Midbrain (tissue), 1 donor: ENCODE measurements at places on chromosomes 16 and 17.

- no peak for DNase-seq
These were observed 122.6 kb upstream of the FOXF1 start for GRCh38 chr16:86387468-86388440.

DNA sequence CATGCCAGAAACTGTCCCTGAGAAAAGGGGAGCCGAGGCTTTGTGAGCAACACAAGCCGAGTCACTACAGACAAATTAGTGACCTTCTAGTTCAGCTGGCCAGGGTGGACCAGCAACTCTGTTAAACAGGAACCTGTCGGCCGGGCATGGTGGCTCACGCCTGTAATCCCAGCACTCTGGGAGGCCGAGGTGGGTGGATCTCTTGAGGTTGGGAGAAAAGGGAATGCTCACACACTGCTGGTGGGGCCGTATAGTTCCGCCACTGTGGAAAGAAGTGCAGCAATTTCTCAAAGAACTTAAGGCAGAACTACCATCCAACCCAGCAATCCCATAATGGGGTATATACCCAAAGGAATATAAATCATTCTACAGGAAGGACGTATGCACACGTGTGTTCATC lies 67.8 kb downstream of the C16orf95 start:
- DNase-seq: no peak

DNA sequence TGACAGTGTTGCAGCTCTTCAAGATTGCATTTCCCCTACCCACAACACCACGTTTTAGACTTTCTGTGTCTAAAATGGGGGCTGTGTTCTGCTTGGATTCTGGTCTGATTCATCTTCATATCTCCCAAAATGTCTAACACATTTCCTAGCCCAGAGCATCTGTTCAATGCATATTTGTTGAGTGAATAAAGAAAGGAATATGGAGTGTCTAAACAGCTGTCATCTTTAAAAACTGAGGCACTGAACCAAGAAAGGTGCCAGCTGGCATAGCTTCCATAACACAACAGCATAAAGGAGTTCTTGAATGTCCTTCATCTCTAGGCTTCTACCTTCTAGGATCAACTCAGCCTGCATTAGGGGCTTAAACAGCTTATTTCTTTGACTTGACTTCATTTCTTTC lies 67.4 kb downstream of the CDH11 start:
- DNase-seq: no peak

GRCh38 chr16:424033-424622 lies 1.3 kb upstream of the RAB11FIP3 start:
- DNase-seq: peak; percentile 46

DNA sequence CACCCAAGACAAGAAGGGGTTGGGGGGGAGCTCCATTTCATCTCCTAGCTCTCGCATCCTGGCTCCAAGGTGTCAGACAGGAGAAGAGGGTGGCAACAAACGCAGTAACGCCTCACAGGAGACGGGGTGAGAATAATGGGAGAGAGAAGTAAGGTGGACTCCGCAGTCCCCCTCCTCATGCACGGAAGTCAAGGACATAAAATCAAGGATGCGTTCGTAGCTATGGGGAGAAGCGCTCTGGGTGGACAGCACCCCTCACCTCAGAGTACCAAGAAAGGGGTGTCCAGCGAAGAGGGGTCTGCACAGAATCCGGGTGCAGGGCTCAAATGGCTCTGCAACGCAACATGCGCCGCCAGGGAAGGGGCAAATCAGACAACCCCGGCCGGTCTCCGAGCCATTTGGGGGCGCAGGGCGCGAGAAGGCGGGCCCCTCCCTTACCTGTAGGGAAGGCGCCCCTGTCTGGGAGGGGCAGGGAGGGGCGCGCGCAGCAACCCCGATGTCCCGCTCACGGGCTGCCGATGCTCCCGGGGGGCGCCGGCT lies 555 bp downstream of the HDAC5 start:
- DNase-seq: peak; percentile 42

- no peak for DNase-seq
These were observed 16.4 kb downstream of the RIPOR1 start for GRCh38 chr16:67544844-67545664.

DNA sequence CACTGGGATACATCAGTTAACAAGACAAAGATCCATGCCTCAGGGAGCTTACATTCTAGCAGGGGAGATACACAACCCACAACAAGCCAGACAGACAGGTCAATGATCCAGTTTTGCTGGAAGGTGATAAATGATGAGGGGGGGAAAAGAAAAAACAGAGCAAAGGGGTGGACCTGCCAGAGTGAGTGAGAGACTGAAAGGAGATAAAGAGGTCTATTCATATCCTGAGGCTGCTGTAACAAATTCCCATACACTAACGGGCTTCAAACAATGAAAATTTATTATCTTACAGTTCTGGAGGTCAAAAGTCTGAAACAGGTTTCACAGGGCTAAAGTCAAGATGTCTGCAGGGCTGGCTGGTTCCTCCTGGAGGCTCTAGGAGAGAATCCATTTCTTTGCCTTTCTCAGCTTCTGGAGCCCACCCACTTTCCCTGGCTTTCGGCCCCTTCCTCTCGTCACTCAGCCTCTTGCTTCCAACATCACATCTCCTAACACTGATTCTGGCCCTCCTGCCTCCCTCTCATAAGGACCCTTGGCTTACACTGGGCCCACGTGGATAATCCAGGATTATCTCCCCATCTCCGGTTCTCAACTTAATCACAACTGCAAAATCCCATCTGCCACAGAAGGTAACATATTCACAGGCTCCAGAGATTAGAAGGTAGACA lies 81.5 kb downstream of the GAS7 start:
- DNase-seq: no peak

GRCh38 chr17:8502126-8502525 lies 66.4 kb downstream of the NDEL1 start:
- DNase-seq: no peak

DNA sequence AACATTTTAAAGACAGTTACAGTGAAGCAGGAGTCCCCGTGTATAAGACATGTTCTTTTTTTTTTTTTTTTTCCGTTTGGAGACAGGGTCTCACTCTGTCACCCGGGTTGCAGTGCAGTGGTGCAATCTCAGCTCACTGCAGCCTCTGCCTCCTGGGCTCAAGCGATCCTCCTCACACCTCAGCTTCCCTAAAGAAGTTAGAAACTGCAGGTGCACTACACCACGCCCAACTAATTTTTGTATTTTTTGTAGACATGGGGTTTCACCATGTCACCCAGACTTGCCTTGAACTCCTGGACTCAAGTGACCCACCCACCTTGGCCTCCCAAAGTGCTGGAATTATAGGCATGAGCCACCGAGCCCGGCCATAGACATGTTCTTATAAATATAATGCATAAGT lies 3.0 kb downstream of the EVI2B start:
- no peak for DNase-seq

GRCh38 chr17:3512505-3513171 lies 36.8 kb downstream of the ASPA start:
- peak; percentile 94 for DNase-seq

GRCh38 chr17:65855245-65855644 lies 293.8 kb upstream of the AXIN2 start:
- DNase-seq: no peak

- peak; percentile 40 for DNase-seq
These were observed 7.4 kb downstream of the CMIP start for GRCh38 chr16:81451753-81452680.

GRCh38 chr17:41711669-41712400 lies at the start of gene GAST:
TSS of gene GAST (plus strand) at chr17:41712331. CDS start at chr17:41715437, 3,106 bp downstream.
- no peak for DNase-seq

- no peak for DNase-seq
These were observed 4.3 kb downstream of the CAMKK1 start for GRCh38 chr17:3888343-3889171.

DNA sequence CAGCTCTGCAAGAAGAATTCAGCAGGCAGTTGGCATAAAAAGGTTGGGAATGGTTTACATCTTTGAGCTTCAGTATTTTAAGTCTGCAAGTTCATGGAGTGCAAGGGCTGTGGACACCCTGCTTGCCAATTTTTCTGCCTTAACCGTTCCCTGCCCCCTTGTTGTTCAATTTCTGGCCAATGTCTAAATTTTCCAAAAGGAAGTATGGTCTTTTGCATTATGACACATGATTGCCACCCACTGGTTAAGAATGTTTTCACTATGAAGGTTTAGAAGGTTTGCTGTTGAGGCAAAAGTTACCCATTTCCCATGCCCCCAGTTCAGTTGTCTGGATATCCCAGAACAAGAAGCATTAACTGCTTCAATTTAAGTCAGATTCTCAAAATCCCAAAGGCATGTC lies 441.9 kb downstream of the CDH13 start:
- peak; percentile 5 for DNase-seq

DNA sequence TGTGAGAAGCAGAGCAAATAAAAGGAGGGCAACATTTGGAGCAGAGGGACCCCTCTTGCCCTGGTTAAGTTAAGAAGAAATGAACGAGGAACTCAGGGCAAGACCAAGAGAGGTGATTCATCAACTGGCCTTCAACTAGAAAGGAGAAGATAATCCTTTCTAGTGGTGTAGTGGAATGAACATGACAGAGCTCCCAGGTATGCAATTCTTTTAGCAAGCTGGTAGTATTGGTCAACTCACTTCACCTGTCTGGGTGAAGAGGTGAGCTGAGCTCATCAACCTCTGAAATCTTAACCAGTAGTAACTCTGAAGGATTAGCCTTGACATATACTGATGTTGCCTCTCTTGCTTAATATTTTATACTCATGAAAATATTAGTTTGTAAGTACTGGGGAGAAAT lies 1024.7 kb upstream of the GOT2 start:
- DNase-seq: no peak

GRCh38 chr17:58325976-58326468 lies 2.6 kb downstream of the TSPOAP1 start:
- DNase-seq: no peak

- DNase-seq: no peak
These were observed 56.7 kb downstream of the ZNF423 start for GRCh38 chr16:49799172-49799571.

DNA sequence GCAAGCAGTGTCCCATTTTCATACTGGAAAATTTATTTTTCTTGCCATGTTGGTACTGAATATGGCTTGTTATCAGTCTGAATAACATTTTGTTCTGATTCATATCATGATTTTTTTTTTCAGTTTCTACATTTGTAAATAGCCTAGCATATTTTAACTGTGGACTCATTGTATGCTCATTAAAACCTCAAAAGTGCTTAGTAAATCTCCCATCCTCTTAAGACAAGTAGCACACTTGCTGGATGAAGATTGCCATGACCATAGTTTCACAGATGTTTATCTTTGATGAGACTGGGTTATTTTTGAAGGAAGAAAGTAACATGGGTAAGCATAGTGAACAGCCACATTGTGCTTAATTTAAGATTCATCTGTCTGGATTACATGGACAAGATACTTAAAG lies 878 bp downstream of the KRT10 start:
- no peak for DNase-seq

GRCh38 chr16:52051414-52052172 lies 495.4 kb downstream of the TOX3 start:
- DNase-seq: peak; percentile 63

DNA sequence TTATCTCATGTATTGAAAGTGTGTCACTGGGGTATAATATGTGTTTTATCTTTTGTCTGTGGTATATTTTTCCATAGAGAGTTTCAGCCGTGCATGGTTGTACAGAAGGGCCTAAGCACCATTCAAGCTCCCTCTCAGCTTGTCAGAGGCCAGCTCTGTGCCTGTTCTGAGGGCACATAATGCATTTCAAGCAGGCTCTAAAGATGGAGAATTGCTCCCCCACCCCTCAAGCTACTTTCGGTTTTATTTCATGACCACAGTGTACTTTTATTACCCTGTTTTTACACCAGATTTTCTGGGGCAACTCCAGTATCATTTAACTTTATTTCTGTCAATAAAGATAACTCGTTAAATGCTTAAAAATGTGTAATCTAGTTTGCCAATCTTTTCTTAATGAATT lies 131.7 kb downstream of the SHISA6 start:
- no peak for DNase-seq

DNA sequence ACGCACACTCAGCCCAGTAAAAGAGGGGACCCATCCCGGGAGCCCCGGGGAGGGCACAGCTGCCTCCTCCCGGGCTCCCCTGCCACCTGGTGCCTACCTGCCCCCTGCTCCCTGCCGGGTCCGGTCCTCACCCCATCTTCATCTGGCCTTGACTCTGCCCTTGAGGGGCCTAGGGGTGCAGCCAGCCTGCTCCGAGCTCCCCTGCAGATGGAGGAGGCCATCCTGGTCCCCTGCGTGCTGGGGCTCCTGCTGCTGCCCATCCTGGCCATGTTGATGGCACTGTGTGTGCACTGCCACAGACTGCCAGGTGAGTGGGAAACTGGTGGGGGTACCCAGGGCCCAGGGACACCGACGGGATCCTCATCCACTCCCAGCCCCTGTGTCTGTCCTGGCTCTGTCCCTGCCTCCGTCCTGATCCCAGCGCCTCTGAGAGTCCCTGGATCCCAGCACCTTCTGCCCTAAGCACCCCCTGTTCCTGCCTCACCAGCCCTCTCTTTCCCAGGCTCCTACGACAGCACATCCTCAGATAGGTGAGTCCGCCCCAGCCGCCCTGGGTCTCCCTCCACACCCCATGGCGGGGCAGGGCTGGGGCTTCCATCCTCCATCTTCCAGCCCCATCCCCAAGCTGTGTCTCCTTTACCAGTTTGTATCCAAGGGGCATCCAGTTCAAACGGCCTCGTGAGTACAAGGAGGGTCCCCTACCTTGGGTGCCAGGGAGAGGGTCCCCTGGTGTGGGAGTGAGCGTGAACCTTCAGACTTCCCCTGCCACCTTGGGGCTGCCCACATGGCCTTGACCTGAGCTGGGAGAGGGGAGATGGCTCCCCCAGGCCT lies 574 bp downstream of the LAT start:
- DNase-seq: no peak

- DNase-seq: no peak
These were observed 126.9 kb downstream of the KATNIP start for GRCh38 chr16:27676839-27677238.

- no peak for DNase-seq
These were observed 239.2 kb downstream of the PRKCA start for GRCh38 chr17:66541461-66542128.
